ENCODE measurements at places on chromosomes 2 and 18.

- no peak for DNase-seq
Observed at GRCh38 chr2:27844821-27845255, 45.3 kb downstream of the RBKS start.

DNA sequence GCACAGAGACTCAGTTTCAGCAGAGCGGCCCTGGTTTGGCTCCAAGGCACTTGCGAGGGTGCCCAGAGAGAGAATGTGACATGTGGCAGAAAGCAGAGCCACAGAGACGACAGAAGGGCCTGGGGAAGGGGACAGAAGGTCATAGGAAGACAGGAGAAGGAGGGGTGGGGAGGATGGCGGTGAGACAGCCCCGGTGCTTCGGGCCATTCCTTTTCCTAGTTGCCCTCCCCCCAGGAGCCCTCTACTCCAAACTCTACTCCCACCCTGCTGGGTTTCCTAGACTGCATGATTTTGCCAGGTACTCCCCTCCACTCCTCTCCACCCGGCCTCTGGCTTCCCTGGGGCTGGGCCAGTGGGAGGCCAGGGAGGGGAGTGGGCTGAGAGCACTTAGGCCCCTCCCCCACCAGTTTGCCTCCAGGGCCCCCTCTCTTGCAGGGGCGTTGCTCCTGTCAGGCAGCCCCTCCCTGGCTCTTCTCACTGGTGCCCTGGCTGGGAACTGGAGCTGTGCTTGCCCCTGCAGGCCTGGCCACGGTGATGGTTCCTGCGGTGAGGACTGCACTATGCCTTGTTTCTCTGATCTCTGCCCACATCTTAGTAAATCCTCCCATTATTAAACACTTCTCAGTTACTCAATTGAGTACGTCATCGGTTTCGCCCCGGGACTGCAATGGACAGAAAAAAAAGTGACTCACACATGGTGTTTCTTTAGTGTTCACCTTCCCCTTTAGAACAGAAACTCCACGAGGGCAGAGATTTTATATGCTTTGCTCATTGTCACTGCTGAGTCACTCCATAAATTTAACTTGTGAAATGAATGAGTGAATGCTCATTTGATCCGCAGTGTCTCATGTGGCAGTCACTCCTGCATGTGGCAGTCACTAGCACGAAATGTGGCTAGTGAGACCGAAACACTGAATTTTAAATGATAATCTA, 58.7 kb upstream of the SP3 start:
- peak; percentile 77 for DNase-seq

GRCh38 chr18:12749121-12749520, 46.3 kb downstream of the PSMG2 start:
- no peak for DNase-seq

DNA sequence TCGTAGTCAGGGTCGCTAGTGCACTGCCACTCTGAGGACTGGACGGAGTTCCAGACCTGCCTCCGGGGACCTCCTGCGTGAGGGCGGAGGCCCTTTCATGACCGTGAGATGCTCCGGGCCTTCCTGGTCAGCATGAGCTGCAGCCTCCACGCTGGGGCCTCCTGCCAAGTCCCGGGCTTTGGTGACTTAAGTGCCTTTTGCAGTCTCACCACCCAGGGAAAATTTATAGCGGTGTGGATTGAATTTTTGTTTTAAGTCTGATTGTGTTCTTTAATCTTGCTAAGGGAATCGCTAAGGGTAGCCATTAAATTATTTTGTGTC, 33.6 kb downstream of the CHRNA1 start:
- DNase-seq = no peak

DNA sequence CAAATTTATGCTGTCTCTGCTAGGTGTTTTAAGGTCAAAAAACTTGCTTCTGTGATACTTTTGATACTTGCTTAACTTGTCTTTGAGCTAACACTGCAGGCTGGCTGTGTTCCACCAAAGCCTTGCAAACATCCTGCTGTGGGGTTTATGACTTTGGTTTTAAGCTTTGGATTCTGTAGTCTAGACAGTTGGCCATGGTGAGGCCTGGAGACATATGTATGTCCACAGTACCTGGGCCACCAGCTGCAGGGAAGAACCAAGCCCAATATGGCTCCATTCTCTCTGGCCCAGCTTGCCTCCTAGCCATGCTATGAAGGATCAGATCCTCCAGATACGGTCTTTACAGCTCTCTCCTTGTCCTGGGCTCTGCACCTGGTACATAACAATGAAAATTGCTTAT, 113.9 kb downstream of the INO80D start:
- no peak for DNase-seq

GRCh38 chr2:133072837-133073694, 403.1 kb upstream of the LYPD1 start:
- no peak for DNase-seq

GRCh38 chr2:46170611-46171350, 126.4 kb upstream of the EPAS1 start:
- peak; percentile 22 for DNase-seq

GRCh38 chr2:120762341-120763061, 26.8 kb downstream of the GLI2 start:
- DNase-seq = peak; percentile 55

GRCh38 chr2:203775684-203776083, 69.2 kb downstream of the CD28 start:
- DNase-seq = no peak

Data from left forelimb (tissue), 1 donor.